Stimulated activated CD4-positive, alpha-beta T cell treated with anti-CD3 and anti-CD28 coated beads, Interleukin-15, amount 100 ng/mL, for 24 hours (primary cell): ENCODE measurements at places on chromosomes 3 and 15.
A peak's percentile ranks its signal among the peaks of the same experiment; 100 is the strongest.

GRCh38 chr3:117052395-117052794, 342.8 kb downstream of the TUSC7 start:
- DNase-seq = no peak

GRCh38 chr3:187565701-187566100, 104.5 kb downstream of the SST start:
- no peak for DNase-seq

DNA sequence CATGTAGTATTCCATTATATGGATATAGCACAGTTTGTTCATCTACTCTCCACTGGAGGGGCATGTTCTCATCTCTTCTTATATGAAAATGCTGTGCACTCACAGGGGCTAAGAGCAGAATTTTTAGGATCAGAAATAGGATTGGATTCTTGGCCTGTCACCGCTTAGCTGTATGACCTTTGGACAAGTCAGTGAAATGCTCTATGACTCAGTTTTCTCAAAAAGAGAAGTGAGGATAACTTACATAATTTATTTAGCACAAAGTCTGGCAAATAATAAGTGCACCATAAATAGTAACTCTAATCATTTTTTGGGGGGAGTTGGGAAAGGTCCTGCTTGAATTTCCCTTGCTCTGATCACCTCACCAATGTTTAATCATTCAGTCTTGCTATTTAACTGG, 103.7 kb upstream of the LRIG1 start:
- no peak for DNase-seq

- DNase-seq = no peak
These were observed 449.5 kb downstream of the SHQ1 start for GRCh38 chr3:72398781-72399180.

- DNase-seq = no peak
These were observed 13.5 kb upstream of the GRAMD1C start for GRCh38 chr3:113825090-113825489.

DNA sequence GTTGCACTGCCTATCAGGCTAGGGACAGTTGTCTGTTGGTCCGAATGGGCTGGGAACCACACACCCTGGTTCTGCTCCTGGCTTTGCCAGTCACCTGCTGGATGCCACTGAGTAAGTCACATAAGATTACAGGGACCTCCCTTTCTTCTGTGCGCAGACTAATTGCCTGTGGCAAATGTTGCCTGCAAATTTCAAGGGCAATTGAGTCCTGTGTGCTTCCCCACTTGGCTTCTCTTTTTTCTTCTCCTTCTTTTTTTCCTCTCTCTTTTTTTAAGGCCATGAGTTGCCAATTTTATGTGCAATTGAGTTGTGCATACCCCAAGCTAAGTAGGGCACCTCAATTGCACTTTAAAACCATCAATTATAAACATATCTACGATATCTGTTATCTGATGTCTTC, 963.4 kb downstream of the MCTP2 start:
- no peak for DNase-seq

- no peak for DNase-seq
These were observed 230.6 kb upstream of the CNTN3 start for GRCh38 chr3:74845081-74845480.

DNA sequence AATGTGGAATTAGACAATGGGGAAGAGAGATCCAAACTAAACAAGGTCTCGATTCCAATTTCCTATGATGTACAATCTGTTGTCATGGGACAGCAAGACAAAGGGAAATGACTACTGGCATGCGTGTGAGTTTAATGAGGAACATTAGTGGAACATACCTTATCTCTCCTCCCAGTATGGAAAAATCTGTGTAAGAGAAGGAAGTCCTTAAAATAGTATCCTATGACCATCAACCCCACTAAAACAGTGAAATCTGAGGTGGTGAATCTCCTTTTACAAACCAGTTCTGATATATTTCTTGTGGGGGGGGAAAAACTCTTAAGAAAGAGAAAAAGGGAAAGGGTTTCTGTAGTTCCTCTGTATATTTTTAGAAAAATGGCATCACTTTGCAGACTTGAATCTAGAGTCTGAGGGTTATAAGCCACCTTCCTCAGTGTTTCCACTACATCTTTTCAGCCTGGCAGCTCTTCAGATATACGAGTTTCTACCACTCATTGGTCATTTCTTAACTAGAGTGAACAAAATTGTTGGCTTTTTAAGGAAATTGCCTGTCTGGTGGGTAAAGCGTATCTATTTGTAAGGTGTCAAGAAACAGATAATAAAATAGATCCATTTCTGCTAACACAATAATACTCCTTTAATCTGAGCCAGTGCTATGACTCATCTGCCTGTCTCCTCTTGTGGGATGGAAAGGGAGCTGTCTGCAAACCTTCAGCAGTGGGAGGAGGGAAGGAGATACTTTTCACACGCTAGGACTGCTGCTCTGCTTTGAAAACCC, 3.0 kb upstream of the TNFAIP8L3 start:
- DNase-seq = no peak

DNA sequence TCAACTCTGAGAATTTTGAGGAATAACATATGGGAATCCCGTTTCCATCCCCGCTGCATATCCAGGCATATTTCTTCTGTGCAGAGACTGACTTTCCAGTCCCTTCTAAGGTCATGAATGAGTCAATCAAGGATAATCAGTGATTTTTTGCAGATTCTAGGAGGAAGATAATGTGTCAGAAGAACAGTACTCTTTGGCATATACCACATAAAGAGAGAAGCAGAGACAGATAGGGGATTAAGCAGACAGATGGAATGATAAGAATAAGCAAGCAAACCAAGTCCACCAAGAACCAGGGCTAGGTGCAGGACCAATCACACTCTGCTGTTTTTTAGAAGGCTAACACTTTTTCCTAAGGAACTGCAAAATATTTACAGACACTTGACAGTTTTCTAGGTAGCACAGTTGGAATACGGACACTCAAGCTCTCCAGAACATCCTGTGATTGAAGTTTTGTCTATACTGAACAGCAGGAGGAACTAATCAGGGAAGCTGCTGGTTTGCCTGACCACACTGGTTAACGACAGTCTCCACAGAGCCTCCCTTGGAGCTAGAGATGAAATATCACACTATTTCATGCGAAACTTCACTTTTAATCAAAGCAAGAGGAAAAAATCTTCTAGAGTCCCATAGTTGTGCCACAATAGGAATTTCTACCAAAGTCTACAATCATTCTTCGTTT, 450.0 kb upstream of the KCNMB2 start:
- DNase-seq = no peak

DNA sequence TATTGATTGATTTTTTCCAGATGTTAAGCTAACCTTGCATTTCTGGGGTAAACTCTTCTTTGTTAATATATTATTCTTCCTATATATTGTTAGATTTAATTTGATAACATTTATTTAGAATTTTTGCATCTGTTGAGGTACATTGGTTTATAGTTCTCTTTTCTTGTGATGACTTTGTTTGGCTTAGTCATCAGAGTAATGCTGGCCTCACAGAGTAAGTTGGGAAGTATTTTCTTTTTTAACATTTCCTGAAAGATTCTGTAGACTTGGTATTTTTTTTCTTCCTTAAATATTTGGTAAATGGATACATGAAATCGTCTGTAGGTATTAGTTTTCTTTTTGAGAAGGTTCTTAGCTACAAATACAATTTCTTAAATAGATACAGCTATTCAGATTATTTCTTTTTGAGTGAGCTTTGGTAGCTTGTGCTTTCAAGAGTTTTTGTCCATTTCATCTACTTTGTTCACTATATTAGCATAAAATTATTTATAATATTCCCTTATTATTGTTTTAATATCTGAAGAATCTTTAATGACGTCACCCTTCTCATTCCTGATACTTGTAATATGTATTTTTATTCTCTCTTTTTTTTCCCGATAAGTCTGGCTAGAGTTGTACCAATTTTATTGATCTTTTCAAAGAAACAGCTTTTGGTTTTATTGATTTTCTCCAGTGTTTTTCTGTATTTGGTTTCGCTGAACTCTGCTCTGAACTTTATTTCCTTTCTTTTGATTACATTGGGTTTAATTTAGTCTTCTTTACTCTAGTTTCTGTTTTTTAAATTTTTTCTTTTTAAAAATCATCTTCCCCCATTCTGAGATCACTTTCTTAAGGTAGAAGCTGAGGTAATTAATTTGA, 6.5 kb upstream of the HPS3 start:
- DNase-seq = no peak

GRCh38 chr3:196354132-196354531, 15.9 kb upstream of the TM4SF19 start:
- no peak for DNase-seq

DNA sequence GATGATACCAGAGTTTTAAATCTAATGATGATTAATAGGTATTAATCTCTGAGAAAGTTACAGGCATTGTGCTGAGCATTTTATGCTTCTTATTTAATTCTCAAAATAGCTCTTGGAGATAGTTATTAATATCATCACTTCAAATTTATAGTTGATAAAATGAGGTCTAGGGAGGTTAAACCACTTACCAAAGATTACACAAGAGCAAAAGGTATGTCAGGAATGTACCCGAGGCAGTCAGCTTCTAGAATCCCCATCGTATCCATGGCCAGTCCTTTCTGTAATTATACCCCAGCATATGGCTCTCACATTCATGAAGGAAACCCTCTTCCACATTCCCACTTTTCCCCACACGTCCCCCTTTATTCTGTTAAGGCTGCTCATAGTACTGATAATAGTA, 421.3 kb downstream of the PYDC2 start:
- no peak for DNase-seq

GRCh38 chr3:106036696-106037095, 167.9 kb upstream of the CBLB start:
- DNase-seq = no peak

- no peak for DNase-seq
These were observed 3.0 kb downstream of the ZNF770 start for GRCh38 chr15:34984889-34985630.

GRCh38 chr15:69088300-69088965, 72.0 kb upstream of the GLCE start:
- DNase-seq = no peak

- no peak for DNase-seq
These were observed 540.6 kb downstream of the NLGN1 start for GRCh38 chr3:173938159-173938558.

GRCh38 chr3:43505351-43505750, 116.5 kb downstream of the ANO10 start:
- no peak for DNase-seq

- peak; percentile 50 for DNase-seq
These were observed 64.5 kb downstream of the KLHL25 start for GRCh38 chr15:85730001-85730820.
